ENCODE measurements at places on chromosomes 7 and 10.

GRCh38 chr7:128056901-128057300 is 25.7 kb upstream of the LRRC4 start:
- DNase-seq = peak; percentile 77

DNA sequence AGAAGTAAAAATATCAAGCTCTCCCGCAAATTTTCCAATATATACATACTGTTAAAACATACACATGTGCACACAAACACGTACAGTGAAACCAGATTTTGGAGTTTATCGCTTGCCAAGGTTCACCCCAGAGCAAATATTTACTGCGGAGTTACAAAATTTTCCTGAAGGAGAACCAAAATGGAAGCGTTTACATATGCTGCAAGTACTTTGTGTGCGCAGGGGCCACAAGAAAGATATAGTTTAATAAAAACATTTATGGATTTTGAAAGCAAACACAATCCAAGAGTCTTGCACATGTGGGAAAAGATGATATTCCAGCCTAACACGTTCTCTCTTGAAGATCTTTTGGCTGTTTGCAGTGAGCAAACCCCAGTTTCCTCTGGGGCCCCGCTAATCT is 301.3 kb upstream of the NFE2L3 start:
- DNase-seq = no peak

DNA sequence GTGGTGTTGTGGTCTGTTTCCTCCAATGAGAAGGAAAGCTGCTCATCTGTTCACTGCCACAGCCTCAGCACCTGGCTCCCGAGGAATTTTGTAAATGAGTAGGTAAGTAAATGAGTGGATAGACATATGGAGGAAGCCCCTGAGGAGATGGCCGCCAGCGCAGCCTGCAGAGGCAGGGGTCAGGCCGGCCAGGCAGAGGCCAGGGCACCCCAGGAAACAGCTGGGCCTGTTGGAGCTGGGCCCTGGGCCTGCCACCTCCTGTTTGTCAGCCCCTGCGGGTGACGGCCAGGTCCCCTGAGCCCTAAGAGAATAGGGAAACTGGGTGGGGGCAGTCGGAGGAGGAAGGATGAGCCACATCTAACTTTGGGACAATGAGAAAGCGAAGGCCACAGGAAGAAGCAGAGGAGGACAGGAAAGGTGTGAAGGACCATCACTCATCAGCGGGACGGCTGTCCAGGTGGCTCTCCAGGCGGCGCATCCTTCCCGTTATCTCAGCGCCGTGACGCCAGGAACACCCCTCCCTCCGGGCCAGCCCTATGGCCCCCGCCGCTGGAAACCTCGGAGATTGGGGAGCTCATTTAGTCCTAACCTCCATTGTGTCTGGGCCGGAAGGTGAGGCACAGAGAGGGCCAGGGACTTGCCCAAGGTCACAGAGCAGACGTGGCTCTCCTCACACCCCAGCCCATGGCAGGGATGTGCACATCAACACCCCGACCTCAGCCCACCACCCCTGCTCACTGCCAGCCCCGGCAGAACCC is 142.3 kb upstream of the UNC5B start:
- DNase-seq = no peak

DNA sequence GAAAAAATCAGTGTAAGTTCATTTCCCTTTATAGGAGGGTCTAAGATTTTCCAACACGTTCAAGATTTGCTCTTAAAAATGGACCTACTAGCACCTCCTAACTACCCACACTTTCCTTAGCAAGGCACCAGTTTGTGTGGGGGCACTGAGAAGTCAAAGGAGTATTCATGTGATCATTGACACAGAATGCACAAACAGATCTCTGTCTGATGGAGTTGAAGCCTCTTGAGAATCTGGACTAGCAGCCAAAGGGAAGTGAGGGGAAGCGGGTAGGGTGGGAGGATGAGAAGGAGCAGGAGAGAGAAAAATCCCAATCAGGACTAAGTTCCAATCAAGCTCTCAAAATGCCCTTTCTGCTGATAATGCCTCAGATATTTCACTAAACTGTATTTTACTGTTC is 4.1 kb downstream of the MMS19 start:
- DNase-seq = no peak

DNA sequence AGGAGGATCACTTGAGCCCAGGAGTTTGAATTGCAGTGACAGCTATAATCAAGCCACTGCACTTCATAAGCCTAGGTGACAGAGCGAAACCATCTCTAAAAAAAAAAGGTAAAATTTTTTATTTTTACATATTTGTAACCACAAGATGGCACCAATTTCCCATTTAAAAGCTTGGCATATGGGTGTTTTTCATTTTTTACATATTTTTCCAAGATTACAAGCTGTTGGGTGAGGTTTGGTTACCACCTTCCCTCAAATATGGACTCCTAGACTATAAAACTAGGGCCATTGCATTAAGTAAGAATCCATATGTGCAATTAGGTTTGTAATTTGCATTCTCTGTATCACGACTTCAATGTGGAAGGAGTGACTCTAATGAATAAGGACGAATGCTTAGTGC is 129.3 kb upstream of the ACBD5 start:
- DNase-seq = peak; percentile 27

DNA sequence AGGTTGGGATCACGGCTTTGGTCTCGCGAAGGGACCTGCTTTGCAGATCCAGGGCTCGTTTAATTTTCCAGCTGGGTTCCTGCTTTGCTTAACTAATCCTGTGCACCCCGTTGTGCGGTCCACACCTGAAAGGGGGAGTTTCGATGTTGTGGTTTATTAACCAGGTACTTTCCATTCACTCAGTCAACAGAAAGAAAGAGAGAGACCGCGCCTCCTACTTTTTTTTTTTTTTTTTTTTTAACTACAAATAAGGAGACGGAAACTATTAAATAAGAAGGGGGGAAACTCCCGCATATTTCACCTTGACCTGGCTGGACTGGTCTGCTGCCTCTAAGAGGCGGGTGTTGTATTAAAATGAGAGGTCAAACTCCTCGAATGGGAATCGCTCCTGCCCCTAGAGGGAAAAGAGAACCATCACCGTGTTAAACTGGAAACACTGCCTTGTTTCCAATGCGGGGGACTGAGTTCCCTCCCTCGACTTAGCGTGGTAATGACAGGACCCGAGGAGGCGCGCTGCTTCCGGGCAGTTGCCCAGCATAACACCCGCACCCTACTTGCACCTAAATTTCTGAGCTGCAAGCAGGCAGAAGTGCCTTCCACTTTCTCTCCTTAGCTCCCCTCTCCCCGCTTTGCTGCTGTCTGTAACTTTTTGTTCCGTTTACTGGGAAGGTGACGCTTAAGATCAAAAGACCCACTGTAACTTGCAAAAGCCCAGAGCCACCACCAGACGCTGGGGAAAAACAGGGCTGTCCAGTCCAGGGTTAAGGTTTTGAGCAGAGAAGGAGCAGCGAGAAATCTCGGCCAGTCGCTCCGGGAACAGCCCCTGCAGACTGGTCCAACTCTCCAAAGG is 1.1 kb upstream of the ITGB8 start:
- peak; percentile 78 for DNase-seq

DNA sequence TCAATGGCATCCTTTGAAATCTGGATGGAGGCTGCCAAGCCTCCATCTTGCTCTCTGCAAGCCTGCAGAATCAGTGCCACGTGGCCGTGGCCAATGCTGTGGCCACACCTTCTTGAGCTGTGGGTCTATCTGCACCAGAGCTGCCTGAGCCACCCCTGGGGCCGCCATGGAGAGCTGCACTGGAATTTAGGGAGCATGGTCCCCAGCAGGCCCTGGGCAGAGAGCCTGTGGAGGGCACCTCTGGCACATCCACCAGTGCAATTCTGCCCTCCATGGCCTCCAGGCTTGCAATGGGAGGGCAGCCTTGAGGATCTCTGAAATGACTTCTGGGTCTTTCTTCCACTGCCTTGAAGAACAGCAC is 55.6 kb upstream of the NKX6-2 start:
- no peak for DNase-seq

GRCh38 chr7:149459540-149460452 is 1.1 kb downstream of the ZNF777 start:
- peak; percentile 39 for DNase-seq

- DNase-seq = no peak
Measured at GRCh38 chr10:28871665-28872064, 194.3 kb downstream of the BAMBI start.

DNA sequence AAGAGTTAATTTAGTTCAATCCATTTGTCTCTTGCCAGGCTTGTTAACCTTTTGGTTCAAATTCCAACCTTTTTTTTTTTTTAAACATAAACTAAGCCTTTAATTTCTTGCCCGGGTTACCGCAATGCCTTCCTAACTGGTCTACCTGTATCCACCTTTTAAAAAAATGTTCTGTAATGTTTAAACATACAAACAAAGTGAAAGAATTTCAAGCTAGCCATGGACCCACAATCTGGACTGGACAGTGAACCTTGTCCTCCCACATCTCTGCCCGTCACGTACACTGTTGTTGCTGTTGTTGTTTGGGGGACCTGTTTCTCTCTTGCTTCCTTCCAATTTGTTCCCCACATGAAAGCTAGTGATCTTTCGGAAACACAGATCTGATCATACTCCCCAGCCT is 724.7 kb upstream of the AUTS2 start:
- DNase-seq = no peak

DNA sequence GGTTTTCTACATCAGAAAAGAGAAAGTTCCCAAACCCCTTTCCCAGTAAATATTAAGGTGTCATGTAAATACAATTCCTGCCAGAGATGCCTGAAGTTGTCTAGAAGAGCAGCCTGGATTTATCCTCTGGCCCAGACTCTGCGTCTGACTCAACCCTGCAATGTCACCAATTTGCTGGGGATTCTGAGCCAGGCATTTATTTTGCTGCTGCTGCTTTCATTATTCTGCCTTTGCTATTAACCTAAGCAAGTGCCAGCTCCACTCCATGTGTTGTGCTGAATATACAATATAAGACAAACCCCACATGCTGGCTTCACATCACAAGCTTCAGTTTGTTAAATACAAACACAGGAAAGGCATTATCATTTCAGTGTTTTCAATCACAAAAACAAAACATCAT is 59.1 kb downstream of the ELAPOR2 start:
- DNase-seq = peak; percentile 21

GRCh38 chr7:36192053-36192824 is 39.2 kb downstream of the EEPD1 start:
- DNase-seq = peak; percentile 42

GRCh38 chr7:117715784-117716445 is 157.3 kb downstream of the CTTNBP2 start:
- DNase-seq = peak; percentile 74

- DNase-seq = no peak
Measured at GRCh38 chr10:61157182-61157581, 213.2 kb upstream of the RHOBTB1 start.

- no peak for DNase-seq
Measured at GRCh38 chr10:124886195-124886594, 55.7 kb upstream of the ZRANB1 start.

GRCh38 chr7:130154501-130155317 is 50.5 kb downstream of the TMEM209 start:
- no peak for DNase-seq

GRCh38 chr7:106273009-106273668 is 11.6 kb downstream of the NAMPT start:
- DNase-seq = no peak

DNA sequence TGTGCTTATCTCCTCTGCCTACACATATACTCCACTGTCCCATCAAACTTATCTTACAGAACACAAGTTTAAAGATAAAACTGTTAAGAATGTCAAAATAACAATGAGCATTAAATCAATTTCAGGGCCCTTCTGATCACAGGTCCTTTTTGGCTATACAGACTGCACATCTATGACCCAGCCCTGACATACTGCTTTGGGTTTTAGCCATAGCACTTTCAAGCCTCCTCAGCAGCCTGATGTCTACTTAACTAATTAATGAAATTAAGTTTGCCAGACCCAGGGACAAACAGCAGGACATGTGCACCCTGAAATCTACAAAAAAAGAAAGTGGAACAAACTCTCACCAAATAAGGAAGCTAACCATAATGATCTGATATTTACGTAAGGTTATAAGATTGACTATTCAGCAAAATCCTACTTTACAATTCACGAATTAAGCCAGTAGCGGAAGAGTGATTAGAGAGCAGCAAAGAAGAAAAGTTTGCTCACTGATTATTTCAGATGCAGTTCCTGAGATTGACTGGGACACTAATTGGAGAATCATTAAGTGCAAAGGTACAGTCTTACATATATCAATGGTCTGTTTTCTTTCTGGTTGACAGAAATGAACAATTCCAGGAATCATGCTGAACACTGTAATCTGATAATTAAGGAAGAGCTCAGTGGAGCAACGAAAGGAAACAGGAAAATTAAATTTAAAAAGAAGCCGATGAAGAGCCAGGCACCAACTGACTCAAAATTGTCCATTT is 669.3 kb upstream of the LRRN3 start:
- DNase-seq = no peak

GRCh38 chr7:139594911-139595476 is 71.5 kb downstream of the CLEC2L start:
- peak; percentile 37 for DNase-seq

GRCh38 chr10:32957341-32958084 is 517 bp downstream of the ITGB1 start:
- peak; percentile 51 for DNase-seq

DNA sequence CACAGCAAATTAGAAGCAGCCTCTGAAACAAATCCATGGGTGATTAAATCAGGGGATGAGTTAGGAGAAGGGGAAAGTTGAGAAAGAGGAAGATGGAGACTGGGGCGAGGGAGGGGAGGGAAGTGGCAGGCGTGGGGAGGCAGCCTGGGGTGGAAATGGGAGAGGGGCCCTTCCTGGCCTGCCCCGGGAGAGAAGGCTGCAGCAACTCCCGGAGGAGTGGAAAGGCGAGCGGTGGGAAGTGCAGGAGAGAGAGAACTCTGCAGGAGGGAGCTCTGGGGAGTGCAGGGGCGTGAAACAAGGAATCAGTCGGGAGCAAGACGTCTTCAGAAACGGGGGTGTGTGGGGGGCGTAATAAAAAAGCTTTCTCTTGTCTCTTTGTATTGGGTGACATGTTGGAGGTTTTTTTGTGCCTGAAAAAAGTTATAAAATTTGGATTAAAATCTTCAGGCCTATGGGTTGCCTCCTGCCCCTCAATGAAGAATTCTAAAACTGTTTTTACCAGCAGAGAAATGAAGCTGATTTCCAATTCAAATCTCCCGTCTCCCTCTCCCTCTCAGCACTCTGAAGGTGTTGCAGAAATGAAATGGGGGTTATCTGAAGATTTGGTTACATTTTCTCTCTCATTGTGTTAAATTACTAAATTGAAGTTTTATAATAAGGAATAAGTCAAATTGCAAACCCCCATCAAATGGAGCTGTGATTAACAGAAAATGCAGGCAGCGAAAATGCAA is 4.7 kb upstream of the UNCX start:
- no peak for DNase-seq

DNA sequence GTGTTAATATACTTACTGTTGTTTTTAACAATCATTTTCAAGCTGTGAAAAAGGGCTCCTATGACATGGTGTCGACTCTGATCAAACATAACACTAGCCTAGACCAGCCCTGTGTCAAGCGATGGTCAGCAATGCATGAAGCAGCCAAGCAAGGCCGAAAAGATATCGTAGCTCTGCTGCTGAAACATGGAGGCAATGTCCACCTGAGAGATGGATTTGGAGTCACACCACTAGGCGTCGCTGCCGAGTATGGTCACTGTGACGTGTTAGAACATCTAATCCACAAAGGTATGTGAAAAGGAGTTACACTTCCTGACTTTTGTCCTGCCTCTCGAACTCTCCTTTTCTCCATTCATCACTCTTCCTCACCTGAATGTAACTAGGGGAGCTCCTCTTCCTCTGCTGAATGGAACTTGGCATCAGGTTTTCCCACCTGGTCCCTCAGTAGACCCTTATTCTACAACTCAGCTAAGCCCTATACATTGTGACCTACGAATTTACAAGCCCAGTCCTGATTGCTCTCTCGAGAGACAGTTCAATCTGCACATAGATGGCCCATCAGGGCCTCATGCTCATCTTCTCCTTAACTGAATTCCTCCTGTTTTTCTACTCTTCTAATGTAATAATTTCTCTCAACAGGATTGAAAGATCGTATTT is 23.0 kb downstream of the ASB15 start:
- peak; percentile 86 for DNase-seq

GRCh38 chr7:379456-380138 is 89.6 kb downstream of the FOXL3 start:
- DNase-seq = no peak

All from trophoblast cell (in vitro differentiated cells and primary cell).